ENCODE measurements at places on chromosomes 6 and 20. TPM values are rescaled to one million over a fixed set of nuclear protein-coding genes. Genes with fewer than 3 reads are reported as not detected.

- DNase-seq: no peak
Observed at GRCh38 chr20:32544893-32545840, 40.0 kb downstream of the NOL4L start.

- DNase-seq: no peak
Observed at GRCh38 chr20:32135983-32136515, 26.5 kb downstream of the TM9SF4 start.

- DNase-seq: no peak
Observed at GRCh38 chr6:167094820-167095637, 27.9 kb upstream of the CCR6 start.

DNA sequence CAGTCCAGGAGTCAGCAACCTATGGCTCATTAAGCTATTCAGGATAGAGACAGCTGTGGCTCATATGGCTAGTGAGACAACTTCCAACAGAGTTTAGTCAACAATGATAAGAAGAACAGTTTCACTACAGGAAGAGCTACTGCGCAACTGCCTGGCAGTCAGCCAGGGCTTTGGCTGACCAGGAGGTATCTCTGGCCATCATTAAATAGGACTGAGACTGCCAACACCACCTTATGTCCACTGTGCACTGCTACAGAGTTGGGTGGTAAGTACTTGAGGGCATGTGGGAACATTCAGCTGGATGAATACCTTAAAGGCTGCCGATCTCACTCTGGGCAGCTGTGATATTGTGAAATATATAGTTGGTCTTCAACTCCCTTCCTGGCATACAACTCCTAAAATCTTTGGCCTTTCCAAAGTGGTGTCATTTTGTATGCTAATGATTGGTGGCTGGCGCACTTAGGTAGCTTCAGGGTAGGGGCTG, 52.2 kb upstream of the FAM83C start:
- DNase-seq: peak; percentile 69

DNA sequence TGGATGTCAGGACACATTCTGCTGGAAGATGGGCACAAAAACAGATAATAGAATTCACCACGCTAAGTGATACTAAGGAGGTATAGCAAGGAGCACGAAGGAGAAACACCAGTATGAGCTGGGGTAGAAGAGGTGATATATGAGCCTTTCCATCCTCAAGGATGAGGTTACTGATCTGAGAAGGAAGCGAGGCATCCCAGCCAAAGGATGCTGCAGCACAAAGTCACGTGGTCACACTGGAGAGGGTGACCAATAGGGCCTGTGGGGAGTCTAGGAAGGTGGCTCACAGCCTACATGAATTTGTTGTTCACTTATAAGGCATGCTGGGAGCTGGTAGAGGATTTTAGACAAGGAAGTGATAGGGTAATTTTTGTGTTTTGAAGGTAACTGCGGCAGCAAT, 1.4 kb downstream of the GINS1 start:
- DNase-seq: no peak

GRCh38 chr20:32524829-32525501, 60.2 kb downstream of the NOL4L start:
- no peak for DNase-seq

Gene TSHZ2
- 3.1 TPM for total RNA-seq

Data from colonic mucosa (tissue), 4 donors.